ENCODE measurements at places on chromosomes 12 and 14. TPM values are rescaled to one million over a fixed set of nuclear protein-coding genes. Genes with fewer than 3 reads are reported as not detected.

The MMP19 gene
- 0.88 TPM for total RNA-seq

GRCh38 chr12:106234449-106234848, 13.4 kb downstream of the CKAP4 start:
- no peak for DNase-seq
- no peaks in the 10 kb centered on the region for H3K36me3 ChIP-seq
- H3K4me3 ChIP-seq = no peak overlapping the region
- no peaks in the 10 kb centered on the region for H3K27me3 ChIP-seq
- H3K27ac ChIP-seq = no peak overlapping the region

GRCh38 chr12:3730111-3730510, 22.8 kb downstream of the CRACR2A start:
- no peak for DNase-seq
- H3K27me3 ChIP-seq = no peaks in the 10 kb centered on the region
- peaks cover 19% of the 10 kb centered on the region for H3K36me3 ChIP-seq
- no peak overlapping the region for H3K4me3 ChIP-seq
- H3K27ac ChIP-seq = no peak overlapping the region

The MIP gene
- total RNA-seq = not detected

- H3K27me3 ChIP-seq = no peaks in the 10 kb centered on the region
- no peak overlapping the region for H3K27ac ChIP-seq
- H3K4me1 ChIP-seq = peaks cover 18% of the 10 kb centered on the region
- no peak overlapping the region for H3K4me3 ChIP-seq
- no peak for DNase-seq
Measured at GRCh38 chr12:120485961-120486881, 9.7 kb upstream of the DYNLL1 start.

DNA sequence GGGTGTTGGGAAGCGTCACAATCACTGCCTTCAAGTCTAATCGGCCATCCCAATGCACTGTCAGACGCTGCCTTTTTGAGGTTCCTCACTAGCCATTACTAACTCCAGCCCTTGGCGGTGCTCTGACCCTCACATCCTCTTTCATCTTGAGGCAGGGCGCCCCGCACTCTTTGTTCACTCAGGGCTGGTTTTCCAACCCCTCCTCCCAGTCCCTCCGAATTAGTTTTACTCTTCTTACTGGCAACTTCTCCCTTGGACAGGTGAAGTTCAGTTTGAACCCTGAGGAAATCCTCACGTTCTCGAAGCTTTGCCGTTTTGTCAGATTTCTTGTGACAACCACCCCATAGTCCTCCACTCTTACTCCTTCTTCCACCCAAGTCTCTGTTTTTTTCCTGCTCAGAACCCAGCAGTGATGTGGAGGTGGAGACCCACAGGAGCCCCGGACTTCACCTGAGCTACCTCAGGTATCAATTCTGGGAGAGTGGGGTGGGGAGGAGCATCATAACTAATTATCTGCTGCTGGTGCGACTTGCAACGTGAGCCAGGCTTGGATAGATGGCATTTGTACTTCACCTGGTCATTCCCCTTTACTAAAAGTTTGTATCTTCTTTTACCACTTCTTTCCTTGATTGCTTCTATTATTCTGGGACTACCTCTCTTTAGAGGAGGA, 757 bp downstream of the ZC3H10 start:
- H3K36me3 ChIP-seq = peaks cover 23% of the 10 kb centered on the region
- peak overlapping the region; percentile 90 for H3K27ac ChIP-seq
- peaks cover 28% of the 10 kb centered on the region for H3K4me1 ChIP-seq
- H3K4me3 ChIP-seq = peak overlapping the region; percentile 78
- no peaks in the 10 kb centered on the region for H3K27me3 ChIP-seq
- DNase-seq = no peak

- no peaks in the 10 kb centered on the region for H3K27me3 ChIP-seq
- no peaks in the 10 kb centered on the region for H3K36me3 ChIP-seq
- H3K4me3 ChIP-seq = no peak overlapping the region
- no peak for DNase-seq
Measured at GRCh38 chr12:91994208-91994797, 151.3 kb downstream of the BTG1 start.

The OASL gene
- 35.2 TPM for total RNA-seq

The PPM1H gene
- total RNA-seq = 0.18 TPM

GRCh38 chr12:51923506-51924365, 16.4 kb downstream of the ACVRL1 start:
- no peak overlapping the region for H3K4me3 ChIP-seq
- H3K27ac ChIP-seq = no peak overlapping the region

The P3H3 gene
- 1.8 TPM for total RNA-seq

DNA sequence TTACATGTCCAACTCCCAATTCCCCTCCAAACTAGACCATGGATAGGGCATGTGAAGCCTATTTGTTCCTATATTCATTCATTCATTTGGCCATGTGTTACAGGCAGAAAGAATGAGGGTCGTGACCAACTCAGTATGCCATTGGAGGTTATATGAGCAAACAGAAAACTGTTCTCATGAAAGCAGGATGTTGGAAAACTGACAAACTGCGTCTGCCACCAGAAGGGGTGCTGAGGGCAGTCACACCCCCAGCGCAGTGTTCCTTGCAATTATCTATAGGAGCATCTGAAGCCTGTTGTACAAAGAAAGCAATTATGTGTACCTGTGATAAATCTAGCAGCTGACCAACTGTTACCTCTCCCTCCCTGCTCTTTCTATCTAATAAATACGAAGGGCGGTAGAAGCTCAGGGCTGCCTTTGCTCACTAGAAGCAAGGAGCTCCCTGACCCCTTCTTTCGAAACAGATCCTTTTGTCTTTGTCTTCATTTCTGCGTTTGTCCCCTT, 21.1 kb downstream of the ENTPD5 start:
- no peaks in the 10 kb centered on the region for H3K4me1 ChIP-seq
- no peak overlapping the region for H3K4me3 ChIP-seq
- H3K36me3 ChIP-seq = peaks cover 3% of the 10 kb centered on the region

The IL31 gene
- total RNA-seq = not detected

The RNASE4 gene
- 0.60 TPM for total RNA-seq

- no peak overlapping the region for H3K4me3 ChIP-seq
- H3K36me3 ChIP-seq = no peaks in the 10 kb centered on the region
- H3K27ac ChIP-seq = no peak overlapping the region
- peaks cover 15% of the 10 kb centered on the region for H3K27me3 ChIP-seq
Measured at GRCh38 chr14:104979758-104980610, 1.8 kb upstream of the AHNAK2 start.

DNA sequence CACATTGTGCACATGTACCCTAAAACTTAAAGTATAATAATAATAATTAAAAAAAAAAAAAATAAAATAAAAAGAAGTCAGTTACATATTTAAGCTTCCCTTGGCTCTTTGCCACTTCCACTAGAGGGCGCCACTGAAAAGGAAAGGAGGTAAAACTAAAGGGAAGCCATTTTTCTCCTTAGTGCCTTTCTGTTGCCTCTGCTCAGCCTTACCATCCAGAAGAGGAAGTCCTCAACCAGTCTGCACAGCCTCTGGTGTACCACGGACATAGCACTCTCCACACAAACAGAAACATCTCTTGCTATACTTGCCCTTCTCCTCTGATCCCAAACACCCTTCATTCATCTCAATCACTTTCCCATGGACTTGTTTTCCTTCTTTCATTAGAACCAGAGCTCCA, 169.0 kb upstream of the EEA1 start:
- no peaks in the 10 kb centered on the region for H3K27me3 ChIP-seq
- no peaks in the 10 kb centered on the region for H3K36me3 ChIP-seq
- DNase-seq = peak; percentile 81
- no peak overlapping the region for H3K27ac ChIP-seq
- H3K4me3 ChIP-seq = no peak overlapping the region
- H3K4me1 ChIP-seq = peaks cover 3% of the 10 kb centered on the region

All from natural killer cell (primary cell).